ENCODE measurements at places on chromosomes 12 and 14.
A peak's percentile ranks its signal among the peaks of the same experiment; 100 is the strongest.

DNA sequence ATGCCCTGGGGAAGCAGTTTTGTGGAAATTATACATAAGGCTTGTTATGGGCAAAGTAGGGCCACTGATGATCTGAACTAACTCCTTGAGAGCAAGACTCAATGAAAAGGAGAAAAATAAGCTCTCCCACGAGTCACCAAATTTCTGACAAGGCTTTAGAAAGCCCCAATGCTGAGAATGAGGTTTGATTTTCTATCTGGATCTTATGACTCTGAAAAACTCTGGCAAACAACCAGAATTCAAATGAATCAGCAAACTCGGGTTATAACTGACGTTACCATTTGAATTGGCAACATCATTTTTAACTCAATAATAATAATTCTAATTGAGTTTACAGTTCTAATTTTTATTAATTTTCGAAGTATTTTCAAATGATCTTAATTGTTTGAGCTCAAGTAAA, 79.1 kb downstream of the KCNK10 start:
- DNase-seq, result no peak

- no peak for DNase-seq
Measured at GRCh38 chr12:115424003-115424402, 740.0 kb upstream of the TBX3 start.

- DNase-seq, result no peak
Measured at GRCh38 chr12:62730649-62731048, 204.3 kb downstream of the PPM1H start.

DNA sequence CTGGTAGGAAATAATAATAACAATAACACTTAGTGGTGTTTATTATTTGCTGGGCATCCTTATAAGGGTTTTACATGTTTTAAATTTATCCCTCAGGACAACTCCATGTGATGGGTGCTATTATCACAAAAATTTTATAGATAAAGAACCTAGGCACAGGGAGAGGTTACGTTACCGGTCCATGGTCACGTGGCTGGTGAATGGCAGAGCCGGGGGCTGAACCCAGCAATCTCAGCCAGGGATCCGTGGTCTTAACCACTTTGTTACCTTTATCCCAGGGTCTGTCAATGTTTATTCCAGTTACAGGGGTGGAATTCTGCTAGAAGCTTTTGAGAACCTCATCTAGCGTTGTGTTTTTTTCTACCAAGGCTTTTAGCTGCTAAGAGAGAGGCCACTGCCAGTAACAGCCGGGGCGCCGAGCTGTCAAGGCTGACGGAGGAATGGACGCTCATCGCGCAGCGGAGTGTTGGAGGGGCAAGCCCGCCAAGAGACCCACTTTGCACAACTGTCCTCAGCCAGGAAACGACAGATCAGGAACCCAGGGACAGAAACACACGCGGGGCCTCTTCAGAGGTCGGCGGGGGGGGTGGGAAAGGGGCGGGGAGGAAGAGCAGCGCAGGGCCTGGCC, 418 bp downstream of the AMN1 start:
- no peak for DNase-seq

GRCh38 chr14:106459971-106460730, 933.8 kb downstream of the TMEM121 start:
- DNase-seq, result no peak

GRCh38 chr12:128694445-128694844, 129.3 kb downstream of the SLC15A4 start:
- DNase-seq, result no peak

GRCh38 chr14:45649051-45649450, 396.0 kb upstream of the MIS18BP1 start:
- DNase-seq, result no peak

- DNase-seq, result no peak
Measured at GRCh38 chr14:105153331-105153731, 15.2 kb downstream of the JAG2 start.

DNA sequence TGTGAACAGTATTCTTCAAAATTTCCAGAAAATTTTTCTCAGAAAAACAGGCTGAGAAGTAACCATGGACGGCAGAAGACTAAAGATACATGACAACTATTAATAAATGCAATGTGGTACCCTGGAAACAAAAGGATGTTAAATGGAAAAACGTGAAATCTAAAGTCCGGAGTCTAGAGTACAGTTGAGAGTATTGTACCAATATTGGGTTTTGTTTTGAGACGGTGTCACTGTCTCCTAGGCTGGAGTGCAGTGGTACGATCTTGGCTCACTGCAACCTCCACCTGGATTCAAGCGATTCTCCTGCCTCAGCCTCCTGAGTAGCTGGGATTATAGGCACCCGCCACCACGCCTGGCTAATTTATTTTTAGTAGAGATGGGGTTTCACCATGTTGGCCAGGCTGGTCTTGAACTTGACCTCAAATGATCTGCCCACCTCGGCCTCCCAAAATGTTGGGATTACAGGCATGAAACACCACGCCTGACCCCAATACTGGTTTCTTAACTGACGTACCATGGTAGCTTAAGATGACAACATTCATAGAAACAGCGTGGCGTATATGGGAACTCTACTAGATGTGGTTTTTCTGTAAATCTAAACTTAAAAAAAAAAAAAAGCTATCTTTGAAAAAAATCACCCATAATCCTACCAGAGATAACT, 16.8 kb upstream of the TDG start:
- no peak for DNase-seq

DNA sequence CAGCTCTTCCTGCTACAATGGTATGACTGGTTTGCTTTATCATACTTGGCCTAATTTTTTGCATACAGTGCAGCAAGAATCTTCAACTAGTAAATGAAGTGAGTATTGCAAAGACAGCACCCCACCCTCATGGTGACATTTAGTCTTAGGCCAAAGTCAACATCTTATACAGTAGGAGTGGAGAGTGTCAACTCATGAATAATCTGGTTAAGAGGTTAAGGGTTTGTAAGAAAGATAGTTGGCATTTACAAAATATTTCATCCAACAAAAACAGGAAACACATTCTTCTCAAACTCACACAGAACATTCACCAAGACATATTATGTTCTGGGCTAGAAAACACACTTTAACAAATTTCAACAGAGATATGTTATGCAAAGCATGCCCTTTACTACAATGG, 2.2 kb upstream of the OAS1 start:
- no peak for DNase-seq

DNA sequence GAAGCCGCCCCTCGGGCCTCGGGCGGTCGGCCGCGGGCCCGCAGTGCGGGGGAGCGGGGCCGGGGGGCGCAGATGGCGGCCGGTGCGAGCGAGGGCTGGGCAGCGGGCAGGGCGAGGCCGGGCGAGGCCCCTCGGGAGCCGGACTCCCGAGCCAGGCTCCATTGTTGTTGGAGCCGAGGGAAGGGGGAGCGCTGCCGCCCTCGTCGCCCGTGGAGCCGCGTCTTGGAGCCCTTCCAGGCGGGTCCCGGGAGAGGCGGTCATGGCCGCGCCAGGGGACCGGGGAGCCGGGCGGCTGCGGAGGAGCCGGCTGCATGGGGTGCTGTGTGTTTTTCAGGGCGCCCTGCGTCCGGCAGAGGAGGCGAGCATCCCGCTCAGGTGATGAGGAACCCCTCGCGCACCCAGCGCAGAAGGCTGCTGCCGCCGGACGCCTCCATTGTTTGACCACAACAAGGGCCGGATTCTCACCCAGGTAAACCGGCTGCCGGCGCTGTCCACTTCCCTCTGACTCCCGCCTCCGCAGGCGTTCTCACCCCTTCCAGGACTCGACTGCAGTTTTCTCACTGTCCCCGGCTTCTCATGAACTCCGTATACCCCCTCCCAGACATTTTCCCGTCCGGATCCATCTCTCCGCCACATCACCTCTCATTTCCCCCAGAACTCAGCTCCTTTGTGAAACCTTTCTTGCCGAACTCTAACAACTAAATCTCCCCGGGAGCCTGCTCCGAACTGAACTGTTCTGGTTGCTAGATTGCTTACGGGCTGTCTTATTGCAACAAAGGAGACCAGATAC, 732 bp downstream of the ZNF664 start:
- no peak for DNase-seq

GRCh38 chr14:99961826-99962518, 103.2 kb upstream of the EVL start:
- DNase-seq, result no peak

DNA sequence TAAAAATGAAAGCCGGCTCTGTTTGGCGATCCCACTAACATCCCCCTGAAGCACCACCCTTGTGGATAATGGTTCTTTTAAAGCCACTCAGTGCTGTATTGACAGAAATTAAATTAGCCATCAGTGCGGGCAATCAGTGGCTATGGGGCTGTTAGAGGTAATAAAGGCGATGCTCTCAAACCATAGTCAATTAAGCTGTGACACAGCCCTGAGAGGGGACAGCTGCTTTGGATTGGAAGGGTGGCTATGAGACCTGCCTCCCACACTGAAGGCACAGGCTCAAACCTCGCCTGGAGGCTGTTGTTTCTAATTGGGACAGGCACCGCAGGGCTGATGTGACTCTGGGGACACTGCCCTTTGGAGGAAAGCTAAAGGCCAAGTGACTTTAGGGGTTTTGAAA, 562.2 kb downstream of the VRK1 start:
- DNase-seq, result no peak

DNA sequence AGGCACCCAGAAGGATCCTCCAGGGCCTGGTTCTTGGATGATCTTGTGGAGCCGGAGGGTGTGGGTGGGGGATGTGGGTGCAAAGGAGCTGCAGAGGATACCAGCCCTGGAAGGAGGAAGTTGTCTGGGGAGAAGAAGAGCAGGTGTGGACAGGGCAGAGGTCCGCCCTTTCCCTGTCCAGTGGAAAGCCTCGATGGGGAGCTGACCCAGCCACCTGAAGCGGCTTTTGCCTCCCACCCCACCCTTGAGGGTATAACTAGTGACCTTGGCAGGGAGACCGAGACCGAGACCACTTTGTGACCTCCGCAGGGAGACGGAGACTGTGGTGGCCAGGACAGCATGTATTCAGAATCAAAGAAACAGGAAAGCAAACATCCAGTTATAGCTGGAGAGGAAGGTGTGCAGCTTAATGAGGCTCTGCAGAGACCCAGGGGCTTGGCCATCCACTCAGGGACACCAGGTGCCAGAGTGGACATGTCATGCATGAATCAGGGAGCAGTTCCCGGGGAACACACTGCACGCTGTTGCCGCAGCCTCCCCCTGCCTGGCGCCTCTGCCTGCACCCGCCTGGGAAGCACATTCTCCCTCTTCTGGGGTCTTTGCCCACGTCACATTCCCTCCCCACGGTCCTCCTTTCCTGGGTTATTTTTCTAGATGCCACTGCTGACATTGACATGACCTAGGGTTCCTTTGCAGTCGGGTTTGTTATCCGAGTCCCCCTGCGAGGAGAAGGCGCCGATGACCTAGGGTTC, 87.7 kb downstream of the ADGRD1 start:
- DNase-seq, result no peak

GRCh38 chr14:68020999-68021663, 201.6 kb downstream of the RAD51B start:
- no peak for DNase-seq

- DNase-seq, result no peak
Measured at GRCh38 chr12:52769354-52769753, 7.8 kb downstream of the KRT76 start.

- DNase-seq, result no peak
Measured at GRCh38 chr12:91702843-91703425, 442.7 kb downstream of the BTG1 start.

DNA sequence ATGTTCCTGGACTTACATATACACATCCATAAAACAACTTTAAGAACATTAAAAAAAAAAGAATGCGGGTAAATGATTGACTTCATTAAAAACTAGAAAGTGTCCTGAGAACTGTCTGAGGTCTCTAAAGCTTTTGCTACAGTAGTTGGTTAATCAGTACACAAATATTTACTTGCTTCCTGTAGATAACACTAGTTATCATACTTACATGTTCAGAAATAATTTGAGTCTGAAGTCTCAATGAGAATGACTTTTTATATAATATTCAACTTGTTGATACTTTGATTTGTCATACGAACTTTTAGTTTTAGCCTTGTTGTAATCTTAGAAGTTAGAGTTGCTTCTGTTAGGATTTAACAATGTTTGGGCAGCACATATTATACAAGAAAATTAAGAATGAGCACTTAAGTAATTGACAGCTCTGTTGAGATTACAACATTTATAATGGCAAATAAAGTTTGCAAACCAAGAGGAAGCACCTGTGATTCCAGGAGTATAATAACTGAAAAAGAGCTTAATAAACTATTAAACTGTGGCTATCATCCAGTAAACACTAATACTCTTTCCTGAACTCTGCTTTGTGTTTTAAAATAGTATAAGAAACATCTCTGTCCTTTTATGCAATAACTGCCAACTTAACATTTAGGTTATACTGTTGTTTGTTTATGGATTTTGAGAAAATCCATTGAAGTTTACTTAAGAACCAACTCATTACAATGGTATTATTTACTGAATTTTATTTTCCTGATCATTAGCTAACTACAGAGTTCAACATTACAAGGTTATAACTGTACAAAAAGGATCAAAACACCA, 131.7 kb downstream of the MIPOL1 start:
- DNase-seq, result no peak

GRCh38 chr12:43835656-43836474, at the start of gene TMEM117:
TSS of gene TMEM117 (plus strand) at chr12:43836081.
- DNase-seq, result peak; percentile 48

DNA sequence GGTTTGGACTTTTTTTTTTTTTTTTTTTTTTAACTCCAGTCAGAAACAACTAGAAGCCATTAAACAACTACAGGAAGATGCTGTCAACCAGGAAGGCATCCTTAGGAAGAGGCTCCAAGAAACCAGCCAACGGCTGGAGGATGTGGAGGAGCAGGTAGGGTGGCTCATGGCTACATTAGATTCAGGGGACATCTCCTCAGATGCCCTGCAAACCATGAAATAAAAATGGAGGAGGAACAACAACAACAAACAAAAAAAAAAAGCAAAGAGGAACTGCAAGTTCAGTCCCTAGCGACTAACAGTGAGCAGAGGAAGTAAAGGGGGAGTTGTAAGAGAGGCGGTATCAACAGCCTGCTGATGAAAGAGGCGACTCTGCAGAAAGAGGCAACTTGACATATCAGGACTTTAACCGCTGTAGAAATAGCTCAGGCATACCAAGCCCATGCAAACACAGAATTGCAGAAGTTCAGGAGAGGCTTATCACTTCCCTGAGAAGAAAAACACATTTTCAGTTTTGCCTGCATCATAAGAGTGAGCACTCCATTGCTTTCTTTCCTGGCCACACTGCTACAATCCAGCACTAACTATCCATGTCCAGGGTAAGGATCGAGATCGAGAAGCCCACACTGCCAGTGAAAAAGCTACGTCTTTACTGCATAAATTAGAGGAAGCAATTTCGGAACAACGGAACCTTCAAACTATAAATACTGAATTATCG, 103.5 kb upstream of the BCAT1 start:
- no peak for DNase-seq

- no peak for DNase-seq
Measured at GRCh38 chr14:69055999-69056788, 77.1 kb upstream of the ACTN1 start.
